ENCODE measurements at places on chromosomes 1 and 21.

DNA sequence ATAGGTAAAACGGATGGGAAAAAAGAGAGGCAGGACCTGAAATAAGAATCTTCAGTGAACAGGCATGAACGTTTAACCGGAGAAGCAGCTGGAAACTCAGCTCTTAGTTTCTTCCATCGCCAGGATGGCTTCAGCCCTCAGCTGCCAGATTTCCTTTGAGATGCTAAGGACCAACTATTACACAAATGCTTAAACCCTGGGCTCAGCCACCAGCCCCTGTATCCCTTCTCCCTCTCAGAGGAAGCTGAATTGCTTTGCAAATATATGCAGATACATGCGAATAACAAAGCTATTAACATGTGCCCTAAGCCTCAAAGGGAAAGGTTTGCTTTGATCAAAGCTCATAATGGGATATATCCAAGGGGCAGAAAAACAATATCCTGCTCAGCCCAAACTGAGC lies 515.1 kb downstream of the OMA1 start:
- no peak for DNase-seq

GRCh38 chr1:200306944-200307754 lies 102.7 kb downstream of the ZNF281 start:
- DNase-seq: no peak

GRCh38 chr1:213719462-213719861 lies 268.3 kb upstream of the PROX1 start:
- no peak for DNase-seq

GRCh38 chr1:226404063-226404903 lies 3.6 kb downstream of the PARP1 start:
- DNase-seq: no peak

- no peak for DNase-seq
Measured at GRCh38 chr1:30383221-30383711, 340.1 kb downstream of the MATN1 start.

- DNase-seq: no peak
Measured at GRCh38 chr1:61253912-61254633, 171.7 kb downstream of the NFIA start.
